ENCODE measurements at places on chromosomes 7 and 10. TPM values are rescaled to one million over a fixed set of nuclear protein-coding genes. Genes with fewer than 3 reads are reported as not detected.

CLDN4 gene
- 4.8 TPM for total RNA-seq

LEP gene
- total RNA-seq = not detected

BLNK gene
- total RNA-seq = not detected

FUOM gene
- 16.1 TPM for total RNA-seq

DRGX gene
- 0.08 TPM for total RNA-seq

AHR gene
- total RNA-seq = 8.7 TPM

ASAH2B gene
- 4.3 TPM for total RNA-seq

FLNC gene
- 5.3 TPM for total RNA-seq

RBAK gene
- total RNA-seq = 5.6 TPM

KAZALD1 gene
- 2.9 TPM for total RNA-seq

PHYH gene
- 29.2 TPM for total RNA-seq

AOAH gene
- 0.15 TPM for total RNA-seq

MAGI2 gene
- 0.48 TPM for total RNA-seq

FXYD4 gene
- not detected for total RNA-seq

ZC3HAV1L gene
- 8.6 TPM for total RNA-seq

TMEM26 gene
- total RNA-seq = not detected

ENTPD1 gene
- not detected for total RNA-seq

CFAP70 gene
- total RNA-seq = 0.18 TPM

H2BK1 gene
- not detected for total RNA-seq

VTI1A gene
- total RNA-seq = 15.8 TPM

CUX1 gene
- 43.4 TPM for total RNA-seq

SPDYE11 gene
- total RNA-seq = not detected
